ENCODE measurements at places on chromosomes 3 and 15. TPM values are rescaled to one million over a fixed set of nuclear protein-coding genes. Genes with fewer than 3 reads are reported as not detected.

Gene ERICH6
- 0.04 TPM for polyA plus RNA-seq

Gene ACTC1
- 2.7 TPM for polyA plus RNA-seq

Gene NPAP1
- 0.28 TPM for polyA plus RNA-seq

Gene CCNB2
- 2.5 TPM for polyA plus RNA-seq

Gene FOXB1
- not detected for polyA plus RNA-seq

Gene FEZF2
- polyA plus RNA-seq, result 0.29 TPM

Gene FOXL2NB
- 36.7 TPM for polyA plus RNA-seq

Gene TGFBR2
- polyA plus RNA-seq, result 39.4 TPM

- no peak for DNase-seq
Measured at GRCh38 chr15:98868564-98868963, 139.0 kb downstream of the PGPEP1L start.

GRCh38 chr3:33067484-33067883 lies 29.5 kb downstream of the GLB1 start:
- DNase-seq, result no peak

- DNase-seq, result no peak
Measured at GRCh38 chr3:195748661-195749060, 27.9 kb downstream of the MUC20 start.

- DNase-seq, result no peak
Measured at GRCh38 chr3:107106316-107106715, 270.9 kb upstream of the CCDC54 start.

DNA sequence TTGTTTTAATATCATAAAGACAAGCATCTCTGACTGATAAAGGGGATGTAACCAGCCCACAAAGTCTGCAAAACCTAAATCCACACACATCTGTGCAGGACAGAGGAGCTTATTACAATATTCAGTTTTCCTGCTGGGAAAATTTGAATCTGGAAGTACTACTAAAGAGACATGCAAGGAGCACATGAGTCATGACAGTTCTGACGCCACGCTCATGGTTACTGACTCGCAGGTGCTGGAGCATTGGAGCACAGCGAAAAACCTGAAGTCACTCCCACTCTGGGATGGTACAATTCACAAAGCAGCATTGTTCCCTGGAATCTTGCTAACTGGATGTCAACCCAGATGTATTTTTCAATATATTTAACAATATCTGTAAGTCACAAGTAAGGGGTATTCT lies 7.6 kb upstream of the ISL2 start:
- no peak for DNase-seq

DNA sequence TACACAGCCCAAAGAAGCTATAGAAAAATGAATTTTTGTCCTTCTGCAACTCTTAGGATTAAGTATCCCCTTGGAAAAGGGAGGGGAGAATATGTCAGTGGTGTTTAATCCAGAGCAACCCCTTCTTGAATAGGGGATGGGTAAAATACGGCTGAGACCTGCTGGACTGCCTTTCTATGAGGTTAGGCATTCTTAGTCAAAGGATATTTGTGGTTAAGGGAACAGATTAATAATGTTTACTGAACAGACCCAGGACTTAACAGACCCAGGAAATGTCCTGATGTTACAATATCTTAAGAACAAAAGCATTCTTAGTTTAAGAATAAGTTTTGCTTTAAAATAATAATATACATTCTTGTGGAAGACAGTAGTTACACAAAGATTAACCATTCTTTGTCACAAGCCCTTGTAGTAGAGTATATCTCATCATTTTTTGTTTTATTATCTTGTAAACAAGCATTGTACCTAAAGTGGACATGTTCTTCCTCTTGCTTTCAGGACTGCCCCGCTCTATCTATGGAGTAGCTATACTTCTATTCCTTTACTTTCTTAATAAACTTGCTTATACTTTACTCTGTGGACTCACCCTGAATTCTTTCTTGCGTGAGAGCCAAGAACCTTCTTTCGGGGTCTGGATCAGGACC lies 43.8 kb upstream of the B3GALNT1 start:
- DNase-seq, result no peak

GRCh38 chr3:152797751-152798432 lies 37.0 kb upstream of the P2RY1 start:
- DNase-seq, result no peak

DNA sequence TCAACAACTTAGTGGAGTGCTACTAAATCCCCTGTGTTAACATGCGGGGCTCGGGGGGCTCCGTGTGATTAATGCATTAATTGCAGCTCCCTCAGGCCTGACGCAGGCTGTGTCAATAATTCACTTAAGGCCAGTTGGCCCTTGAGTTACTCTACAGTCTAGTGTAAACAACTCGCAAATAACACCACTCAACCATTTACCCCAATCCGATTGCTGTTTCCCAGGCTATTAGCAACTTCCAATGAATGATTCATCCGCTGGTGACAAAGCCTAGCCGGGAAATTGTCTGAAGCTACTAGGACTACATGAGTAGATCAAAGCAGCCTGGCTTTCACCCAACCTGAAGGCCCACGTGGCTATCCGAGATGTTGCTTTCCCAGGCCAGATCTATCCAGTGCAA lies 121.3 kb upstream of the SOX14 start:
- no peak for DNase-seq

GRCh38 chr3:154522036-154522602 lies 92.1 kb upstream of the GPR149 start:
- no peak for DNase-seq

DNA sequence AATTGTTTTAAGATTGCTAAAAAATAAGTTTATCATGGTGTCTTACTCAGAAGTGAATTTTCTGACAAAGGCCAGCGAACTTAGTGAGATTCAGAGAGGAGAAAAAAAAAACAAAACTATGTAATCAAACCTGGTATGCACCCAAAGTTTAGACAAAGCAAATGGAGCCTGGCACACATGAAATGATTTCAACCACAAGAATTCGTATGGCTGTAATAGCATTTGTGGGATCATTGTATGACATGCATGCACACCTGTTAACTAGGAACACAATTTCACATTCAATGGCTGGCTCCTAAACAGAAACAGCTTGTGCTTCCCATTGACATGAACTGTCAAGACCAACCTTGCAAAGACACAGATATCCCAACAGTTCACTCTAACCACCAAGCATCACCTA lies 94.6 kb downstream of the ZIC4 start:
- no peak for DNase-seq

DNA sequence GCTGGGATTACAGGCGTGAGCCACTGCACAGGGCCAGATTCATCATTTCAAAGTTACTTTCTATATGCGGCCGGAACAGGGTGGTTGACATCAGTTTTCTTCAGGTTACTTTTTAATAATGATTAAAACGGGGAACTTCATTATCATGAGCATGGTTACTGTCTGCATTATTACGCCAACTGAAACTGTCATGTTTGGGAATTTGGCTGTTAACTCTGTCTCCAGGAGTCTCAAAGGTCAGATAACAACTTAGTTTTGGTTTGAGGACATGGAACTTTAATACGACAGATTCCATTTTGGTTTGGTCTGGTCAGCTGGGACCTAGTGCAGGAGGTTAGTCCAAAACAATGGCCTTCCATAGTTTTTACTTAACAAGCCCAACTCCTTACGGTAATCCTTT lies 8.5 kb downstream of the CYP8B1 start:
- DNase-seq, result no peak

DNA sequence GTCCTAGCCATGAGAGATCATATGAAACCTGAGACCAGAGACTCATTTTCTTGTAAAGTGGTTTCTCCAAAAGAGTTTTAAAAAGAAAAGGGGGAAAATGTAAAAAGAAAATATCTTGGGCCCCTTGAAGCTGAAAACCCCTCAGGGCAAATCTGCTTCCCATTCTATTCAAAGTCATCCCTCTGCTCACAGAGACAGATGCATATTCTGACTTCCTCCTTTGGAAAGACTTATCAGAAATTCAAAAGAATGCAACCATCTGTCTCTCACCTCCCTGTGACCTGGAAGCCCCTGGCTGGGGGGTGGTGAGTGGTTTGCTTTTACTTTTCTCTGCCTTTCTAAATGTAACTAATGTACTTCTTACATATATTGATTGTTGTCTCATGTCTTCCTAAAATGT lies 1154.8 kb downstream of the NSUN3 start:
- no peak for DNase-seq

- no peak for DNase-seq
Measured at GRCh38 chr3:101171681-101172191, 148.6 kb downstream of the IMPG2 start.

GRCh38 chr3:160278210-160278609 lies 53.0 kb downstream of the C3orf80 start:
- DNase-seq, result no peak

Data from ovary (tissue), 10 donors.